ENCODE measurements at places on chromosomes 3 and 15. TPM values are rescaled to one million over a fixed set of nuclear protein-coding genes. Genes with fewer than 3 reads are reported as not detected.

Gene SH2D7
- total RNA-seq = not detected

DNA sequence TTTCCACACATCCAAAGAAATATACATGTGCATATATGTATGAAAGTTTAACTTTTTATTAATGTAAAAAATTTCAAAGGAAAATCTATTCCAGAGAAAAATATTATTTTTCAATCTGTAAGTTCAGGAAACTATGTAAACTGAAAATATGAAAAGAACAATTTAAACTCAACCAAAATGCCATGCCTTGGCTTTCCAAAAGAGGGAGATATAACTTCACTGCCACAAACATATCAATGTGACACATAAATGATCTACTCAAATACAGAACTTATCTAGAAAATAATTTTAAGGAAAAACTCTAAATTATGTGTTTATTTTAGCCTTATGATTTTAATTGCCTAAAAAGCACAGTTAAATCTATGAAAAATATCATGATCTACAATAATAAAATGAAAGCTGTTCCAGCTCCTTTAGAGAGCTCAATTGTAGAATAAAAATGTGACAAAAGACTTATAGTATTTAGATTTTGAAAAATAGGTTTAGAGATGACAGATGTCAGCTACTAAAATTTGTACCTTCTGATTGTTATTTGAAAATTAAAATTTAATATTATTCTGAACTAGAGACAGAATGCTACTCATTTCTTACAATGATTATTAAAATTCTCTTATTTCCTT lies 94.8 kb downstream of the GBE1 start:
- no peaks in the 10 kb centered on the region for H3K36me3 ChIP-seq
- DNase-seq = no peak

DNA sequence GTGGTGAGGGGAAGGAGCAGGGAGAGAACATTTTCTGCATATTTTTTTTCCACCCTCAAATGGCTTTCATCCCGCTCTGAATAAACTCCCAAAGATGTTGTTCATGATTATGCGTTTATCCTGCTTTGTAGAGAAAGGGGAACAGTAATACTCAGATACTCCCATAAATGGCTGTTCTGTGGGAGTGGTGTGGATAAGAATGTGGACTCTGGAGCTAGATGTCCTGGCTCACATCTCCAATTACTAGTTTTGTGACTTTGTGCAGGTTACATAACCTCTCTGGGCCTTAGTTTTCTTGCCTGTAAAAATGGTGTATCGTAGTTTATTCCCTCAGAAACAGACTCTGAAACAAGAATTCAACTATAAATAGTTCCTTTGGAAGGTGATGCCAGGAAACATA lies 395.4 kb upstream of the SUCLG2 start:
- no peak for DNase-seq
- no peaks in the 10 kb centered on the region for H3K36me3 ChIP-seq
- no peak overlapping the region for H3K4me3 ChIP-seq
- peaks cover 4% of the 10 kb centered on the region for H3K27me3 ChIP-seq

- no peaks in the 10 kb centered on the region for H3K36me3 ChIP-seq
- H3K27me3 ChIP-seq = no peaks in the 10 kb centered on the region
- H3K27ac ChIP-seq = no peak overlapping the region
These were observed 324.6 kb upstream of the PROK2 start for GRCh38 chr3:72109327-72110259.
